ENCODE measurements at places on chromosomes 2 and 18.
A peak's percentile ranks its signal among the peaks of the same experiment; 100 is the strongest.

DNA sequence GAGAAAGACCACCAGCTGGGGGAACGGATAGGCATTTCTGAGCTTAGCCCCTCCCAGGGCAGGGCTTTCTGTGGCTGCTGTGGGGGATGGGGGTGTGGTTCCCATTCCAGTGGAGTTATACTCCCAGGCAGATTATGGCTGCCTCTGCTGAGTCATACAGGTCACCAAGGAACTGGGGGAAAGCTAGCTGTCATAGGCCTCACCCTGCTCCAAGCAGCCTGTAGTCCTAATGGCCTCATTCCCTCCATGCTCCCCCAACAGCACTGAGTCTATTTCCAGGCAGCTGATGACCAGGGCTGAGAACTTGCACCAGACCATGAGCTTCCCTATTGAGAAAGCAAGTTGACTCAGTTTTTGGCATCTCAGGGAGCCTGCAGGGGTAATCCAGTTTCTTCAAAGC is 87.1 kb downstream of the GPR39 start:
- DNase-seq = peak; percentile 59

- DNase-seq = no peak
Observed at GRCh38 chr2:45894211-45894610, 242.7 kb downstream of the PRKCE start.

DNA sequence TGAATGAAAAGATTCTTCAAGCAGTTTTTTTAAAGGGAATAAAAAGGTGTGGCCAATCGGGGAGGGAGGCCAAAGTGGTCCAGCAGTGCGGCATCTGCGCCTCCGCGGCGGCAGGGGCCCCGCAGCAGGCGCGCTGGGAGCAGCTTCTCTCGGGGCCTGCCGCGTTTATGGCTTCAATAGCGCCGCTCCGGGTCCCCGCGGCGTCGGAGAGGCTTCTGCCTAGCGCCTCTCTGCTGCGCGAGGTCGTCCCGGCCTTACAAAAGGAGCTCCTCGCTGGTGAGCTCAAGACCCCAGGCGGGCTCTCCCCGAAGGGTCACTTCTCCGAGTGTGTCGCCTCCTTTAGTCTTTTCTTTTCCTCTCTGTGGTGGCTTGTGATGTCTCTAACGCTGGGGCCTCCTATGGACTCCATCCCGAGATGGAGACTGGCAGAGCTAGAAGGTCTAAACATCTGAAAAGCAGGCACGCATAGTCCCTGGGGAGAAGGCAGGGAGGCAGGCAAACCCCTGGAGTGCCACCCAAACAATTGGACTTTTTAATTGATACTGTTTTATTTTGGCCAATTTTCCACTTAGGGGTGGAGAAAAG is 67.1 kb downstream of the SUMO1 start:
- no peak for DNase-seq

DNA sequence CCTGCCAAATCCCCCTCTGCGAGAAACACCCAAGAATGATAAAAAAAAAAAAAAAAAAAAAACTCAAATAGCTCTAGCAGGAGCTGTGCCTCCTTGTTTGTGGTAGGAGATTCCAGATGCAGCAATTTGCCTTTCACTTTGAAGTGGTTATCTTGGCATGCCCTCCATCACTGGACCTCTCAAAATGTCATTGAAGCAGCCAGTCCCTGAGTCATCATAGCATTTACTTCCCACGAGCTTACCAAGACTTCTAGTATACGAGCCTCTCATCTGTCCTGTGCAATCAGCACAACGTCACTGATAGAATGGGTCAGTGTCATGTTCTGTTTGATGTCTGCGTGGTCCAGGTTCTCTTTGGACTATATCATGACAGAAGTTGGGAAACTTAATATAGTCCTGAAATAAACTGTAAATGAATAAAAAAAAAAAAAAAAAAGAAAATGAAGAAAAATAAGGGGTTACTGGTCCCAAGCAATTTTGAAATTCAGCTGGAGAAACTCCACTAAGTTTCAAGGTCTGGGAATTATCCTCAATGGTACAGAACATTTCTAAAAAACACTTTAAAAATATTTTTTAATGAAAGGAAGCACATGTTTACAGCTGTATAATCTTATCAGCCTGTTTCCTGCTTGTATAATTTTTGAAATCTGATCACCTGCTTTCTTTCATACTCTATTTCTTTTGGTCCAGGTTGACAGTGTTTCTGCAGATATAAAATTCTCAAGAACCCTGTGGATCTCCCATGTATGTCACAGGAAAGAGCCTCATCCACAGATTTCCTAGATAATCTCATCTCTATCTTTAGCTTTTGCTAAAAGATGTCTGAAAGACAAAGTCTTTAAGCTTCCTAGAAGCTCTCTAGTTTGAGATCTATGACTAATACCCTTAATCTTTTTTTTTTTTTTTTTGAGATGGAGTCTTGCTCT is 74.1 kb upstream of the EHBP1 start:
- DNase-seq = no peak

GRCh38 chr2:240374085-240374907 is 61.2 kb upstream of the GPC1 start:
- peak; percentile 76 for DNase-seq

- DNase-seq = no peak
Observed at GRCh38 chr2:112693596-112693995, 27.2 kb upstream of the NT5DC4 start.

DNA sequence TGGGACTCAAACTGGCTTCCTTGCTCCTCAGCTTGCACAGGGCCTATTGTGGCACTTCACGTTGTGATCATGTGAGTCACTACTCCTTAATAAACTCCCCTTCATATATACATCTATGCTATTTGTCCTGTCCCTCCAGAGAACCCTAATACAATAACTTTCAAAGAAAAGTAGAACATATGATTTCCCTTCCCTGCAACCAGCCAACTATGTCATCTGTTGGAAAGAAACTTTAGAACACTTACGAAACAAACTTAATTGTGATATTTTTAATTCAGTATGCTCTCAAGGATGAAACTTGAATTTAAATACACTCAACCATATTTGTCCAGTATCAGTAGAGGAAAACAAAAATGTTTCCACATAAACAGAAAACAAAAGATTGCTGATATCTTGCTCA is 84.4 kb downstream of the DYM start:
- no peak for DNase-seq

DNA sequence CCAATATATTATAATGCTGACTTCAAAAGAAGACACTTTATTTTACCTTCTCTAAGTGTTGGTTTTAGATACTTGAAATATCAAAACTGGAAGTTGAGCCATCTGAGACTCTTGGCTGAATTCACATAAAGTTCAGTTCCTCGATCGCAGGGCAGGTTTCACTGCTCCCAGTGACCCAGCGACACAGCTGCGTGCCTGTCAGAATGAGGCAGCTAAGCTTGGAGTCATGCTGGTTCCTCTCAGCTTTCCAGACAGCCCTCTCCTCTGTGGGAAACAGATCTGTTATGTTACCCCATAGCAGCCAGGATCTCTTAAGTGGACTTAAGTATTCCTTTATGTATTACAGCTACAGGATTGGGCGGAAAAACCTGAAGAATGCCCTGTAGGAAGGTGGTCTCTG is 142.8 kb upstream of the ALPP start:
- DNase-seq = no peak

GRCh38 chr2:191748059-191748461 is 70.1 kb downstream of the NABP1 start:
- no peak for DNase-seq

DNA sequence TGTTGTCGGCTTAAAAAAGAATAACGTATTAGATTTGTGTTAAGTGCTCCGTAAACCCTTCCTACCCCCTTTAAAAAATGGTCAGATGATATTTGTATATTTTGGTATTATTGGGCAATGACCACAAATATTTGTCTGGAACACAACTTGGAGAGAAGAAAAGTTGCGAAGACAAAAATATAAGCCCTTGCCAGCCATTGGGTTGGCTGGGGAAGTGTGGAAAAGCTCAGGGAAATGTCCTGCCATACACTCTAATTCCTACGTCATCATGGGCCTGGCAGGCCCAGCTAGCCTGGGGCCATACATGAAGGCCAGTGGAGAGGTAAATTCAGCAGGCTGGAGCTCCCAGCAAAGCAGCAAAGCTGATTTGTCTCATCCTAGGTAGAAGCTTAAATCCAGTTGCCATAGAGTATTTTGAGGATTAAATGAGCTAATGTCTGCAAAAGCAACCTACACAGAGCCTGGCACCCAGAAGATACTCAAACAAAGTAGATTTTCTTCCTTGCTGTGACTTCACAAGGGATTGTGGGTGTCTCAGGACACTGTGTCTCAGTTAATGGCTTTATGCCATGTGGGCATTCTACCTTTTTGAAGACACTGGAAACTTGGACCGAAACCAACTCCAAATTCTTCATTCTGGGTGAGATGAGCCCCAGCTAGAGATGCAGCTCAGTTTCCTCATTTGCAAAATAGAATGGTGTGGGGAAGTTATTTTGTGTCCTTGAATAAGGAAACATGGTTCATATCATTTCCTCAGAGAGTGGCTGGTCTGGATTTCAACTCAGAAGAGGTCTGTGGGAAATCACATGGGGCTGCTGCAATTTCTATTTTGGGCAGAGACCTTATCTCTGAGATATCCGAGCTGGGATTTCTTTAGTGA is 87.9 kb upstream of the MAP4K3 start:
- no peak for DNase-seq

- no peak for DNase-seq
Observed at GRCh38 chr18:69882965-69883668, 64.6 kb downstream of the CD226 start.

DNA sequence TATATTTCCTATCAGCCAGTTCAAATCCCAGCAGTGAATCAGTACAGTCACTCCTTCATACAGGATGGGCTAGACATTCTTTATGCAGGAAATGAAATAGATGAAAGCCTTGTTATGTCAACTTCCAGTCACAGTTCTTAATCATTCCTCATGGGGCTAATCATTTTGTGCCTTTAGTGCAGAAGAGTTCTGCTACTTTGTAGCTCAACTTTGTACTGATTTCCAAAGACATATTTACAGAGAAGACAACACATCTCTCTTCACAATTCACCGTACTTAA is 593.9 kb upstream of the NETO1 start:
- no peak for DNase-seq

GRCh38 chr2:55168221-55169154 is 63.6 kb downstream of the CLHC1 start:
- peak; percentile 46 for DNase-seq

- DNase-seq = no peak
Observed at GRCh38 chr2:118460425-118460824, 372.2 kb downstream of the INSIG2 start.

- no peak for DNase-seq
Observed at GRCh38 chr2:64812285-64812684, 158.6 kb upstream of the SERTAD2 start.

- no peak for DNase-seq
Observed at GRCh38 chr2:69380072-69380917, 6.7 kb downstream of the GFPT1 start.

- DNase-seq = no peak
Observed at GRCh38 chr2:105781274-105781978, 36.7 kb downstream of the NCK2 start.

DNA sequence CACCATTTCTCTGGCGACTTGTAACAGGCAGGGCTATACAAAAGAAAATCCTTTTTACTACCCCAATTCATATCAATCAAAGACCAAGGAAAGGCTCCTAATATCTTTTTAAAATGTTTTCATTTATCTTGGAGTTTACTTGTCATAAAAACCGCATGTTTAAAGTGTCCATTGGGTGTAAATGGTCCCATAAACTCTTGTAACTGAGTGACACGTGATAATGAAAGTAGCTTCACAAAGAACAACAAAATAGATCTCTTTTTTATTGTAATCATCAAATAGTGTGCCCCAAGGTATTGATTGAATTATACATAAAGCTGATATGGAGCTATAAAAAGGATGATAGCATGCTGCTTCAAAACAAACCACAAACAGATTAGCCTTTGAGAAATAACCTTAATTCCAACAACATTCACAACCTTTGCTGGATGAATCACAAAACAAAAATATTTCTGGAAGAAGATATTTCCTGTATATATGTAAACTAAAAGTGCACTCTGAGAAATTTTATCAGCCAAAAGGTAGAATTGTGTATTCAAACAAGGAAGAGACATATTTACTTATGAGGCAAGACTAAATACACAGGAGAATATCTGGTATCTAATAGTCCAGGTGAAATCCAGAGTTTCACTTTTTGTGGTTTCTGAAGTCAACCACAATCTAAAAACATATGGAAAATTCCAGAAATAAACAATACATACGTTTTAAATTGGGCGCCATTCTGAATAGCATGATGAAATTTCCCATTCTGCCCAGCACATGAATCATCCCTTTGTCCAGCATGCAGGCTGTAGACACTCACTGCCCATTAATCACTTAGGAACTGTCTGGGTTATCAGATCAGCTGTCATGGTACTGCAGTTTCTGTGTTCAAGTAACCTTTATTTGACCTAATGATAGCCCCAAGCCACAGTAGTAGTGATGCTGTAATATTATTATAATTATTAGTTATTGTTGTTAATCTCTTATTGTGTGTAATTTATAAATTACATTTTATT is 237.5 kb downstream of the PIK3C3 start:
- DNase-seq = no peak

- DNase-seq = no peak
Observed at GRCh38 chr2:238584617-238585016, 157.9 kb downstream of the ASB1 start.

DNA sequence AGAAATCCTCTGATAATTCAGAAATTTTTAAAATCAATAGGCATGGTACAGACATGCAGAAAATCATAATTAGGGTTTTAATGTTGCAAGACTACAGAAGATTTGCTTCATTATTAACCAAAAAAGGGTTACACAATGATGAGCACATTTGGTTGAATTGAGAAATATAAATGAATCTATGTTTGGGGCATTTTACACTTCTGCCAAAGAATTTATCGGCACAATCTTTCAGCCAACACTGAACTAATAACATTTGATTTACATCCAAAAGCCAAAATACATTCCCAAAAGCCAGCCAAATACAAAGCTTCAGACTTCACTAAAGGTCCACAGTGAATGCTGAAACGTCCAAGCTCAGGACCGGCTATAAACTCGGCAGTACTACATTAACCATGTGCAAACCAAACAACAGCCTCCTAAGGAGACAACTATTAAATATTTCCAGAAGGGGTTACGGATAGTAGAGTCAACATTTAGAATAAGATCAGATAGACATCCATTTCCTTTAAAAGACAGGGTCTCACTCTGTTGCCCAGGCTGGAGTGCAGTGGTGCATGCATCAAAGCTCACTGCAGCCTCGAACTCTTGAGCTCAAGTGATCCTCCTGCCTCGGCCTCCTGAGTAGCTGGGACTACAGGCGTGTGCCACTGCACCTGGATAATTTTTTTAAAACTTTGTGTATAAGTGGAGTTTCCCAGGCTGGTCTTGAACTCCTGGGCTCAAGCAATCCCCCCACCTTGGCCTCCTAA is 29.4 kb downstream of the SPRED2 start:
- DNase-seq = peak; percentile 59

- no peak for DNase-seq
Observed at GRCh38 chr18:34128436-34128835, 96.3 kb downstream of the NOL4 start.

DNA sequence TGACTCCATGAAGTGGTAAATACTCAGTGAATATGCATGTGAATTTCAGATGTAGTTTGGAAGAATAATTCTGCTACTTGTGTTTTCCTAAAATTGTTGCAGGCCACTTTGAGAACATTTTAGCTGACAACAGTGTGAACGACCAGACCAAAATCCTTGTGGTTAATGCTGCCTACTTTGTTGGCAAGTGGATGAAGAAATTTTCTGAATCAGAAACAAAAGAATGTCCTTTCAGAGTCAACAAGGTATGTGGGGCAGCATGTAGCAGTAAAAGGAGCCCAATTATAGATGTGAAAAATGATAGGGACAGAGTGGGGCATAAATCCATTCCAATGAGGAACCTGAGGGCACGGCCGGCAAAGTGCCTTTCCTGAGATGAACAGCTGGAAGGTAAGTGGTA is 16.1 kb downstream of the SERPINB5 start:
- DNase-seq = no peak

Measured in AG09309 (cell line).